ENCODE measurements at places on chromosomes 12 and 14.

GRCh38 chr14:64289571-64289970 lies 4.6 kb downstream of the ESR2 start:
- DNase-seq, result no peak

DNA sequence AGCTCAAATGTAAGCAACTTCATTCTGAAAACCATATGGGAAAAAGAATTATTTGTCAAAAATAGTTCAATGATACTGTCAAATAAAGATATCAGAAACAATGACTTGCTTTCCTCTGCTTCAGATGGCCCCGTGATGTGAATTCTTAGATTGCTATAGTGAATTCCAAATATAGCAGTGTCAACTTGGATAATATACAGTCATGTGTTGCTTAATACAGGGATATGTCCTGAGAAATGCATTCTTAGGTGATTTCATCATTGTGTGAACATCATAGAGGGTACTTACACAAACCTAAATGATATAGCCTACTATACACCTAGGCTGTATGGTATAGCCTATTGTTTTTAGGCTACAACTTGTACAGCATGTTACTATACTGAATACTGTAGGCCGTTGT lies 108.7 kb upstream of the MIS18BP1 start:
- DNase-seq, result no peak

GRCh38 chr12:85405781-85406522 lies 125.9 kb downstream of the ALX1 start:
- no peak for DNase-seq

GRCh38 chr12:57175428-57176138 lies 28.2 kb upstream of the LRP1-AS start:
- DNase-seq, result peak; percentile 52

GRCh38 chr12:108414021-108414420 lies 74.9 kb upstream of the CMKLR1 start:
- no peak for DNase-seq

GRCh38 chr12:107368586-107368985 lies 275.2 kb upstream of the CRY1 start:
- DNase-seq, result no peak

DNA sequence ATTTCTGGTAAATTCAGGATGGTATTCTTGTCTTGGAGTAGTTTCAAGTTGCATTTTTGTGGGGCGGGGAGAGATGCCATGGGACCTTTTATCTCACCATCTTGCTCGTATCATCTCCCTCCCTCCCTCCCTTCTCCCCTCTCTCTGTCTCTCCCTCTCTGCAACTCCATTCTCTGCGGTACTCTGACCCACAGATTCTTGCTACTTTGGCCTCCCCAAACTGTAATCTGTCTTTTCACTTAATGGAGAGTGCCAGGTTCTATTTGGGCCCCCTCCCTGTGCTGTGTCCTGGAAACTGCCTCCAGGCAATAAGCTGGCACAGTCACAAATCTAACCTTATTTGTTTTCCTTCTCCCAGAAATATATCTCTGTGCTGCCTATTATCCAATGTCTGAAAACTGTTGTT lies 175.2 kb downstream of the PAWR start:
- no peak for DNase-seq

DNA sequence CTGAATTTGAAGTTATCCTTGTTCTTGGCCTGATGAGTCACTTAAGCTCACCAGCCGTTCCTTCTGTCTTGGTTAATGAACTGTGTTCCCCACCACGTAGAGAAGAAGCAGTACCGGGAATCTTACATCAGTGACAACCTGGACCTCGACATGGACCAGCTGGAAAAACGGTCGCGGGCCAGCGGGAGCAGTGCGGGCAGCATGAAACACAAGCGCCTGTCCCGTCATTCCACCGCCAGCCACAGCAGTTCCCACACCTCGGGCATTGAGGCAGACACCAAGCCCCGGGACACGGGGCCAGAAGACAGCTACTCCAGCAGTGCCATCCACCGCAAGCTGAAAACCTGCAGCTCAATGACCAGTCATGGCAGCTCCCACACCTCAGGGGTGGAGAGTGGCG lies 68.2 kb downstream of the FRMD6 start:
- DNase-seq, result no peak

GRCh38 chr14:53884601-53885000 lies 72.0 kb downstream of the BMP4 start:
- DNase-seq, result no peak

DNA sequence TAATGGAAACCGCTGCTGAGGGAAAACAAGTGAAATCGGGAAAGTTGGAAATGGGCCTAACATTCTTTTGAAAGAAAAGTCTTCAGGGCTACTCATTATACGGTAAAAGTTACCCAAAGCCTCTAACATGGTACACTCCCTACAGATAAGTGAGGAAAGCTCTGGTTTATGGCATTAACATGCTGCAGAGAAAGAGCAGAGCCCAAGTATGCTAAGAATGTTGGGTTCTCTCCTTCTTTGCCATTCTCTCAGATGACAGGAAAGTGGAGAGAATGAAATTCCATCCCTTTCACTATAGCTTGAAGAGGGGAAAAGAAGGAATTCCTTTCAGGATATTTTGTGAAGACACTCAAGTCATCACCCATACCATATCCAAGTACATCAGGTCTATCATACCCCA lies 348.0 kb downstream of the SEC23A start:
- peak; percentile 20 for DNase-seq

- DNase-seq, result no peak
Measured at GRCh38 chr12:68474467-68475204, 136.1 kb upstream of the RAP1B start.

Data from iPS DF 6.9 (cell line).